ENCODE measurements at places on chromosomes 6 and 20. TPM values are rescaled to one million over a fixed set of nuclear protein-coding genes. Genes with fewer than 3 reads are reported as not detected.

Gene HLA-DQB2
- not detected for total RNA-seq

Gene PPP1R3G
- total RNA-seq, result not detected

Gene CPNE1
- 327 TPM for total RNA-seq

DNA sequence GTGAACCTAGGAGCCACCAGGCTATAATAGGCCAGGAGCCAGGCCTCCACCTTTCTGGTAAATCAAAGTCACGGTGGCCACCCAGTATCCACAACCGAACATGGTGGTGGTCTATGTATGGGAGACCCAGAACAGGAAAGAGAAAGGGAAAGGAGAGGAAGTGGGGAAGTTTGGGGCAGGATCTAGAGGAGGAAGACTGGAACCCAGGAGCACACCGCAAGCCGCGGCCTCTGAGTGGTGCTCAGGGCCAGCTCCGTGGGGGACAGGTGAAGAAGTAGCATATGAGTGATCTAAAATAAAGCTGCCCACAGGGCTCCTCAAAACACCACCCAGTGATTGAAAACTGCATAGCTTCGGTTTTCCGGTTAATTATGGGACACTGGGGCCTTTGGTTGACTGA, 214.8 kb downstream of the ZDHHC14 start:
- peaks cover 7% of the 10 kb centered on the region for H3K36me3 ChIP-seq
- H3K27me3 ChIP-seq, result peaks cover 3% of the 10 kb centered on the region
- no peak overlapping the region for H3K27ac ChIP-seq
- H3K4me3 ChIP-seq, result no peak overlapping the region
- DNase-seq, result no peak
- H3K4me1 ChIP-seq, result peaks cover 5% of the 10 kb centered on the region

DNA sequence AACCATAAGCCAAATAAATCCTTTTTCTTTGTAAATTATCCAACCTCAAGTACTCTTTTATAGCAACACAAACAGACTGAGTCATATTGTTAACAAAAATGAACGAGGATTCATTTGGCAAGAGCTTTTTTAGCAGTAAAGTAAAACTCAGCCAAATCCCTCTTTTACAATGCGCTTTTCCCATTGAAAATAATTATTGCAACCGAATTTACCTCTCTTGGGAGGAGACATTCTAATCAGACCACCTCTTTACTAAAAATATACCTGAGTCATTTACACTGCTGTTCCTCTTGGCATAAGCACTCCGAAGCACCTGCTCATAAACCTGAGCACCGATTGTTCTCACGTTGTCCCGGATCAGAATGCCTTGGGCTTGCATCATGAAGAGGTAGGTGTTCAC, 57.4 kb downstream of the B4GALT5 start:
- H3K4me1 ChIP-seq, result peaks cover 1% of the 10 kb centered on the region
- peaks cover 4% of the 10 kb centered on the region for H3K36me3 ChIP-seq
- peaks cover 5% of the 10 kb centered on the region for H3K27me3 ChIP-seq
- DNase-seq, result no peak
- H3K4me3 ChIP-seq, result no peak overlapping the region

DNA sequence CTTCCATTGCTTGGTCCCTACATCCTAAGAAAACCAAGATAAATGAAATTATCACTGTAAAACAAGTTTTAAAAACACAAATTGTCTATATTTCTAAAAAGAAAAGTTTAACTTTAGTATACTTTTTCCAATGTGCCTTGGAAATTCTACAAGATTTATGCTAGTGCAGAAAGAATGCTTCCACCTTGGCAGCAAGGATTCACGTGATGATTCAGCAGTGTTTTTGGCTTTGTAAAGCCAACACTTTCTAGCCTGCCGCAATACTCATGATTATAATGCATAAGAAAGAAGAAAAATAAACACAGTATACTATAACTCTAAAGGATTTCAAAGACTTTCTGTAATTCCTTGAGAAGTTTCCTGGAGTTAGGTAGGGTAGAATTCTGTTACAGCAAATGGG, 442.7 kb downstream of the TENT5A start:
- no peak overlapping the region for H3K27ac ChIP-seq
- no peaks in the 10 kb centered on the region for H3K27me3 ChIP-seq
- DNase-seq, result no peak
